Activated CD8-positive, alpha-beta memory T cell treated with anti-CD3 and anti-CD28 coated beads for 1 hour (primary cell): ENCODE measurements at places on chromosomes 7 and 10.

DNA sequence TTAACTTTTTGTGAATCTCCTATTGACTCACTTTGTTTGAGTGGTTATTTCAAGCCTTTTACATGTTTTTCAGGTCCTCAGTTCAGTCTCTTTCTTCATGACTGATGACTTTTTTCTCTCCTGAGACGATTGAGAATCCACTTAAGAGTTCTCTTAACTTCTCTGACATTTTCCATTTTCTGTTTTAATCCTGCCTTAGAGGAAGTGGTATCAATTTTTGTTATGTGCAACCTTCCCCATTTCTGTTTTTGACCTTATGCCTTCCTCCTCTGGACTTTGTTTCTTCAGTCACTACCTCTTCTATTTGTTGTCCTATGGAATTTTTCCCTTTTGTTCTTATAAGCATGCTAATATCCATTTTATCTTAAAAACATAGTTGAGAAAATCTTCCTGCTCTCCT lies 2.4 kb downstream of the PSMC2 start:
- no peak for DNase-seq

DNA sequence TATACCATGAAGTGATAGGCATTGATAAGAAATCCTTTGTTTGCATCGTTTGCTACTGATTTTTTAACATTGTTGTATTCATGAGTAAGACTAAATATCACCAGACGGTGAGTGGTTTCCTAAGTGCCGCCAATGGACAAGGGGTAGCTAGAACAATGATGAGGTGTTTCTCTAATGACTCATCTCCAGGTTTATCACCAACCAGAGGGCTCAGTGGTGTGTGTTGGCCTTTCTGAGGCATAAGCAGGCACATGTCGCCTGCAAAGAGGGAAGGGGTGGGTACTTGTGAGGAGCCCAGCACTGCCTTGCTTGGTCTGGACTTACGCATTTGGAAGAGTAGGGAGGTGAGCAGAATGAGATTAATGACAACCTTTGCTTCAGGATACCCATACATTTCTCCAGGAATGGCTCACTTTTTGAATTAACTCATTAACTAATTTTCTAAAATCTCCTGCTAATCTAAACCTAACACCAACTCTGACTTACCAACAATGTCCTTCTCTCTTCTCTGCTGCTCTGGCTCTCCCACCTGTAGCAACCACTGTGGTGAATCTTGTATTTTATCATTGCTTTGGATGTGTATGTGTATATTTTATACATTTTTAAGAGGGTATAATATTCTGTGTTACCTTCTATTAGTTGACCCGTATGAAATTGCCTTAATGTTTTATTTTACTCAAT lies 722.6 kb downstream of the GRID1 start:
- no peak for DNase-seq

GRCh38 chr10:114261076-114261475 lies 22.0 kb downstream of the VWA2 start:
- DNase-seq: no peak

DNA sequence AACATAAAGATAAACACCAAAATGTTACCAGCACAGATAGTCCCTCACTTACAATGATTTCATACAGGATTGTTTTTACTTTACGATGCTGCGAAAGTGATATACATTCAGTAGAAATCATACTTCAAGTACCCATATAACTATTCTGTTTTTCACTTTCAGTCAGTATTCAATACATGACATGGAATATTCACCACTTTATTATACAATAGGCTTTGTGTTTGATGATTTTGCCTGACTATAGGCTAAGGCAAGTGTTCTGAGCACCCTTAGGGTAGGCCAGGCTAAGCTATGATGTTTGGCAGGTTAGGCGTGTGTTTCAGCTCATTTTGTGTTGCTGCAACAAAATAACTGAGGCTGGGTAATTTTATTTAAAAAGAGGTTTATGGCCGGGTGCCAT lies 155.0 kb downstream of the RTKN2 start:
- no peak for DNase-seq

DNA sequence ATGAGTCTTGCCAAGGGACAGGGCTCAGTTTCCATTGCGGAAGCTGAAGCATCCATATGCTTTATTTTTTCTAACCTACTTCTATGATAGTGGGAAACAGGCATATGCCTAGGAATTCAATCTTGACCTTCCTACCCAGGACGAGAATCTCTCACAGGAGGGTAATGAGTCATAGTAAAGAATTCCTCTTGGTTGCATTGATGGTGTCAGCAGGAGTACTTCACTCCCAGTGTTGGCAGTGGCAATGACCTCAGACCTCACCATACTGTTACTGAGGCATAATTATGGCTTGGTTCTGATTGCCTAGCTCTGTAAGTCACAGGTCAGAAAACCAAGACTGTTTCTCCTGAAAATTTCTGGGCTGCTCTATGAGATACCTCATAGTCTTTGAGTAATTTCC lies 552.9 kb downstream of the ARL4A start:
- no peak for DNase-seq

DNA sequence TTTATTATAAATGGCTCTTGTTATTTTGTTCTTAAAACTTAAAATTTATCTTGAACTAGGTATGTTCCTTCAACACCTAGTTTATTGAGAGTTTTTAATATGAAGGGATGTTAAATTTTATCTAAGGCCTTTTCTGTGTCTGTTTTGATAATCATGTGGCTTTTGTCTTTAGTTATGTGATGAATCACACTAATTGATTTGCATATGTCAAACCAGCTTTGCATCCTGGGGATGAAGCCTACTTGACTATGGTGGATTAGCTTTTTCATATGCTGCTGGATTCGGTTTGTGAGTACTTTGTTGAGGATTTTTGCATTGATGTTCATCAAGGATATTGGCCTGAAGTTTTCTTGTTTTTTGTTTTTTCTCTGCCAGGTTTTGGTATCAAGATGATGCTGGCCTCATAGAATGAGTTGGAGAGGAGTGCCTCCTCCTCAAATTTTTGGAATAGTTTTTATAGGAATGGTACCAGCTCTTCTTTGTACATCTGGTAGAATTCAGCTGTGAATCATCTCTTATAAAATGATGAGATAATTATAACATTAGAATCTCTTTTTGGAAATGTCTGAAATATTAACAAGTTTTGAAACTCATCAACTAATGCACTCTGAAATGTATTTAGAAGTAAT lies 78.7 kb upstream of the AGR3 start:
- DNase-seq: no peak

DNA sequence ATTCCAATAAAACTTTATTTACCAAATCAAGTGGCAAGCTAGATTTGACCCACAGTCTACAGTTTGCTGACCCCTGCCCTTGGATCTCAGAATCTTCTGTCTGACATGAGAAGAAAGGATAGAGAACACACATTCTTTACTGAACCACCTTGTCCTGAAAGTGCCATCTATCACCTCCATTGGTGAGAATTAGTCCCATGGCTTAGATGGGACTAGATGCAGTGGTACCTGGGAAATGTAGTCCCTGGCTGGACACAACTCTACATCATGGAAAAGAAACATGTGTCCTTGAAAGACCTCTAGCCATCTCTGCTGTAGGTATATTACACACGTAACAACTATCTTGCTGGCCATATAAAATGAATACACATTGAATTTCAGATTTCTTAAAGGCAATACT lies 336.2 kb downstream of the LHFPL3 start:
- DNase-seq: no peak

- DNase-seq: no peak
These were observed 126.8 kb downstream of the SKIDA1 start for GRCh38 chr10:21398563-21399231.

DNA sequence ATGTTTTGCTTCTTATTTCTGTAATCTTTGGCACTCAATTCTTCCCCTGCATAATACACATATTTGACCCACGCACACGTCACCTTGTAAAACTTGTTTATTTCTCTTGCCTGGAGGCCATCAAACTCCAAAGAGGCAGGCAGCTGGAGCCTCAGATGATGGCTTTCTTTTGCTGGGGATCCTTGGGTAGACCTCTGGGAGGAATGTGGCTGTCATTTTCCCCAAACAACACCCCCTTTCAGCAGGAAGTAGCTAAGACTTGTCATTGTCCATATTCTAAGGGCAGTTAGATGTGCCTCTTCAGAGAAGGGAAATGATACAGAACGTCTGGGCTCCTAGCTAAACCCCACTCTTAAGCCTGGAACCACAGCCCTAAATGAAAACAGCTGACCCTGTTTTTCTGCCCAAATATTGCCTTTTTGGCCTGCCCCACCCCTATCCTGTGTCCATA lies 111.3 kb downstream of the ITGB8 start:
- DNase-seq: no peak

DNA sequence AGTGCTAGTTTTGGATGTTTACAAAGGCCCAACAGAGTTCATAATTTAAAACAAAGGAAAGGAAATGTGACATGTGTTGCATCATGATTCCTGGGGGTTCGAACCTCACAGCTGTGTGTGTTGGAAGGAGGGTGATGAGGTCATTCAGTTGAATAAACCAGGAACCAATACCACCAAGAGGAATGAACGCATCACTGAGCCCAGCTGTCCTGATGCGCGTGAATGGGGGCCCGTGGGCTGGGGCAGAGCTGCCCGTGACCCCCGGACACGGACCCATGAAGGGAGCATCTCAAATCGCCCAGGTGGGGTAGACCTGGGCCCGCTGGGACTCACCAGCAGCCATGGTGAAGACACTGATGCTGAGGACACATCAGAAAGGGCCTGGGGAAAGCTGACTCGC lies 33.0 kb downstream of the BRI3 start:
- no peak for DNase-seq

- DNase-seq: no peak
These were observed 20.0 kb downstream of the ABCB1 start for GRCh38 chr7:87580636-87581035.

- no peak for DNase-seq
These were observed 243.1 kb downstream of the KIAA1217 start for GRCh38 chr10:24452030-24452429.

- no peak for DNase-seq
These were observed 167.5 kb upstream of the NAMPT start for GRCh38 chr7:106452031-106452851.

GRCh38 chr10:10869592-10869991 lies 148.1 kb upstream of the CELF2 start:
- no peak for DNase-seq

GRCh38 chr7:146713934-146714333 lies 597.3 kb downstream of the CNTNAP2 start:
- DNase-seq: no peak

DNA sequence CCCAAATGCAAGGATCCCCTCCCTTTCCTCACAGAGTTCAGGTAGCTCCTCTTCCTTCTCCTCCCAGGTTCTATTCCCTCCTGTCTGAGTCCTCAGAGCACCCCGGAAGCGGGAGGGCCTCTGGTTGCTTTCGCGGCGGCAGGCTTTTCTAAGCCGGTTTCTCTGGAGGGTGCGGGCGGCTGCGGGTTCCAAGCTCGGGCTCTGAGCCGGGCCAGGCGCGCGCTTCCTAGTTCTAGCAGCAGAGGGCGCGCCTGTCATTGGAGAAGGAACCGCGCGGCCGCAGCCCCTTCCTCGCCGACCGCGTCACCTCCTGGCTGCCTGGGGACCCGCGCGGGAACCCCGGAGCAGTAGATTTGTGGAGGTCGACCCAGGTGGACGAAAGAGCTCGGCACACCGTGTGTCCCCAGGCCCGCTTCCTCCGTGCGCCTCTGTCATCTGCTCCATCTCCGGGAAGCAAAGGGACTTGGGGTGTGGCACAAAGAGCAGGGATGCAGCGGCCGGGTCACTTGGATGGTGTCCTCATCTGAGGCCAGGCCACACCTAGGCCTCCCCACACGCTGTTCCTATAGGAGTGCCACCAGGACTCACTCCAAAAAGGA lies 389.0 kb upstream of the PODXL start:
- no peak for DNase-seq

- DNase-seq: no peak
These were observed 7.3 kb upstream of the CABCOCO1 start for GRCh38 chr10:61655335-61655851.

DNA sequence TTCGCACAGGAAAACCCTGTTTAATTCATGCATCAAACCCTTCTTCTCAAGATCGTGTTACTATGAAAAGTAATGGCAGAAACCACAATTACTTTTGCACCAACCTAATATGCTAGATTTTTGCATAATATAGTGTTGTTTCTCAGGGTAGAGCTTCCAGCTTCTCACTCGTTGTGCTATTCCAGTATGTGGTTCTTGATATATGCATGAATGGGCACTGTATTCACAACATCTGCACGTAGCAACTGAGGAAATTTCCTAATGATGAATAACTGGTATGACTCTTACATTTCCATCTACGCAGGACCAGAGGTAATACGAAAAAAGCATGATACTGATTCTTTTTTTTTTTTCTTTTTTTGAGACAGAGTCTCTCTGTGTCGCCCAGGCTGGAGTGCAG lies 326.6 kb upstream of the GALNT17 start:
- DNase-seq: no peak

DNA sequence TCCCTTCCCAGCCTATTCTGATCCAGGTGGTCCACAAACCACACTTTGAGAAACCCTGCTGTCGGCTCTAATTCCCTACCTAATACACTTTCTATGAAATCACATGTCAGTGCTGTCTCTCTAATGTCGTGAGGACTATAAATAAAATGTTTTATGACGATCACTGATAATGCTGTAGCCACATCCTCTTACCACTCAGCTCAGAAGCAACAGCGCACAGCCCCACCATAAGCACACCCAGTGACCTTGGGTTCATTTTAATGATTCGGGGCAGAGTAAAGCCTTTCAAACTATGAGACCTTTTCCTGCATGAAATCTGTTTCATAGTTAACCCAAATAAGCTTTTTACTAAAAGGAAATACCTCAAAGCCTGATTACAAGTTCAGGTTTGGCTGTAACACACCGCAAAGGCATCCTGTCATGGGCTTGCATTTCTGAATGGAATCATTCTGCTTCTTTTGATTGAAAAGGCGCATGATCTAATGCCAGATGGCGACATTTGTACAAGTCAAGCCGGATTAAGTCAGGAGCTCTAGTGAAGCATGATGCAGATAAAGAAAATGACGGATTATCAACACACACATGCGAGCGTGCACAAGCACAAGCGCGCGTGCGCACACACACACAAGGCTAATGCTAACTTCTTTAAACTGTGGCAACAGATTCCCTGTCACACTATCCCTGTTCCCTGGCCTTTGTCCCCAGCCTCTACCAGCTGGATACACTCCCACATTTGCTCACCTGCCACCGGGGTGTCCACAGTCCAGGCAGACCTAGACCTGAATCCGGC lies 180.5 kb upstream of the PDE1C start:
- no peak for DNase-seq

- no peak for DNase-seq
These were observed 79.2 kb downstream of the HGF start for GRCh38 chr7:81690688-81691087.

DNA sequence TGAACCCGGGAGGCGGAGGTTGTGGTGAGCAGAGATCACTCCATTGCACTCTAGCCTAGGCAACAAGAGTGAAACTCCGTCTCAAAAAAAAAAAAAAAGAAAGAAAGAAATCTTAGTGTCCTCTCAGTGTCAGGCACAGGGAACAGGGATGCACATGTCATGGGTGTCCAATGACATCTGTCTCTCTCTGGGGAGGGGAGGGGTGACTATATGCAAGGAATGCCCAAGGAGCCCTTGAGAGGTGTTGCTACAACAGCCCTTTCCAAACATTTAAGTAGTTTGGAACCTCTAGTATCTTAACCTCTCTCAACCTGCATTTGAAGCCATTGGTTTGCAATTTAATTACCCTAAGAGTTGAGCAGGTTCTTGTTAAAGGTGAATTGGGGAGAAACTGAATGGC lies 28.9 kb downstream of the PDLIM1 start:
- no peak for DNase-seq

GRCh38 chr10:102236006-102236405 lies 5.3 kb downstream of the PITX3 start:
- no peak for DNase-seq
